Gastroesophageal sphincter (tissue), 4 donors: ENCODE measurements at places on chromosomes 1 and 21.
A peak's percentile ranks its signal among the peaks of the same experiment; 100 is the strongest.

DNA sequence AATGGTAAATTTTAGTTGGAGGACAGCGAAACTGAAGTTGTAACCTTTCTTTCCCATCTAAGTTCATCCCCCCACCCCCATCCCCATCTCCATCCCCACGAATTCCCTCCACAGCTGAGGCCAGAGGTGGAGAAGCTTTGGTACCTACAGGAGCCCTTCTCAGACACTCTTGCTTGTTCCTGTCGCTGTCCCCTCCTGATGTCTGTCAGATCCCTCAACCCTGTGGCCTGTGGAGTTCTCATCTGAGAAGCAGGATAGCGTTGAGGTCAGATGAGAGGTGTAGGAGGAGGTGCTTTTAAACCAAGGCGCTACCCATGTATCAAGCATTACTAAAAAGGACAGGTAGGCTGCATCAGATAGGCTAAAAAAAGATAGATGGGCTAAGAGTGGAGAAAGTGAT lies 769 bp downstream of the NTPCR start:
- ATAC-seq: no peak

GRCh38 chr1:50422946-50423669 lies at the start of gene DMRTA2:
Gene DMRTA2 (minus strand): TSS chr1:50423443. CDS start chr1:50421536, 1,907 bp downstream.
- ATAC-seq: no peak

GRCh38 chr21:25885405-25885804 lies 150.6 kb downstream of the GABPA start:
- ATAC-seq: no peak

- no peak for ATAC-seq
Measured at GRCh38 chr21:37770461-37770860, 145.8 kb downstream of the KCNJ6 start.

DNA sequence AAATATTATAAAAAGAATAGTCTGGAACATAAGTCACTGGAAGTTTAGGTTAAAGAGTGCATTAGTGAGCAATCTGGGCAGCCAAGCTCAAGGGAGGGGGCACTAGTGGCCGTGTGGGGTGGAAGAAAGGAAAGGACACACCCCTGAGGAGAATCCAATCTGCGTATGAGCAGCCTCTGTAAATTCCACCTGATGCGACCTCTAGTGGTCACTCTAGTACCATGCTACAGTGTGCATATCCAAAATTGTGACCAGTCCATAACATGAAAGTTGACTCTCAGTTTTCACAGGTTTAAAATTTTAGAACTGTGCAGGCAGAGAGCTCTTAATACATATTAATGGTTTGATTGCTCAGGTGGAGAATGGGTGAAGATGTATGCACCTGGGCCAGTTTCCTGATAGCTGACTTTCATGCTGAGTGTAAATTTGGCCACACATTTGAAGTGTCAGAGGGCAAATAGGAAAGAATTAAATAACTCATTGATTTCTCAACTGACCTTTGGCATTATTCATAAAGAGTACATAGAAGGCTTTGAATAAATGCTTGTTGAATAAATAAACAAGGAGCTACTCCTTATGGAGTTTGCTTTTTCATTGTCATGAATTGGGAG lies 105.9 kb upstream of the C21orf91 start:
- ATAC-seq: peak; percentile 68

DNA sequence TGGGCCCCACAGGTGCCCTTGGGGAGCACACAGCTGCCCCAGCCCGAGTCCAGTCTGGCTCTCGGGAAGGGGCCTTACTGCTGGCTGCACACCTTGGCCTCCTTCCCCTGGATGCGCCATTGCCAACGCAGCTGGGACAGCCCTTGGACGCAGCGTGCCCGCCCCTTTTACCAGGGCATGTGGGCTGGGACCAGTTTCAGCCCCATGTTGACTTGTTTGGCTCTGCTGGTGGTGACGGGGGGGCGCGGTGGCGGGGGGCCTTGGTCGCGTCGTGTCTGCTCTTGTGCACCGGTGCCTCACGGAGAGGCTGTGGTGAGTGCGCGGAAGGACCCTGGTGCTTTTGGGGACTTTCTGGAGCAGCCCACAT lies 19.6 kb downstream of the SKI start:
- no peak for ATAC-seq

DNA sequence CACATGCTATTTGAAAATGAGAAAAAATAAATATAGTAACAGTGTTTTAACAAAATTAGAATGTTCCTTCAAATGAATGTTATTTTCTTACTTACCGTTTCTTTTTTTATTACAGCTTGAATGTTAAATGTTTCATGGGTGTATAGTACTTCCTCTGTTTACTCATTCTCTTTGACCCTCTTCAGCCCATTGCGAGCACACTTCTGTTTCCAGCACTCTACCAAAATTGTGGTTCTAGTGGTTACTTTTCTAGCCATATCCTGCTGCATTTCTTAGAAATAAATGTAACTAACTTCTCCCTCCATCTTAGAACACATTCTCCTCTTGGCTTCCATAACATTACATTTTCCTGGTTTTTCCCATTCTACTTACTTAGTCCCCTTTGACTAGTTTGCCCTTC lies 190.0 kb upstream of the C1orf105 start:
- ATAC-seq: no peak
